ENCODE measurements at places on chromosomes 3 and 15.

GRCh38 chr3:28575100-28575745 is 226.6 kb upstream of the AZI2 start:
- DNase-seq = no peak

DNA sequence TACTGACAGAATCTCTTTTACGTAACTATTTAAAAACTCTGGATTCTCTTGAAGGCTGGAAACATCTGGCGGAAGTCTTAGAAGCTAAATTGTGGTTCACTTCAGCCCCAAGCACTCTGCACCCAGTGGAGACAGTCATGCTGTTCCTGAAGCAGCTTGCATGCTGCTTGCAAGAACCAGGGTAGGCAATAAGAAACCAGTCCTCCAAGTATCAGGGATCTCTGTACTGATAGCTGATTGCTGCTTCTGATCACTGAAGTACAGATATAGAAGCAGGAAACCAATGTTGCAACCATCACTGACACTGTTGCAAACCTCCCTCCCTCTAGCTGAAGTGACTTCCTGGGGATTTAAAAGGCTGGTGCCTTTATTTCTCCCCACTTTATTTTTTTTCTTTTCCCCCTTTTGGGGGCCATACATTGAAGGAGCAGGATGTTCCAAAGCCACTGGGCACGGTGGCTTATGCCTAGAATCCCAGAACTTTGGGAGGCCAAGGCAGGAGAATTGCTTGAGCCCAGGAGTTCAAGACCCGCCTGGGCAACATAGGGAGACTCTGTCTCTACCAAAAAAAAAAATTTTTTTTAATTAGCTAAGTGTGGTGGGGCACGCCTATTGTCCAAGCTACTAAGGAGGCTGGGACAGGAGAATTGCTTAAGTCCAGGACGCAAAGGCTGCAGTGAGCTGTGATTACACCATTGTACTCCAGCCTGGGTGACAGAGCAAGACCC is 15.3 kb downstream of the SPCS1 start:
- no peak for DNase-seq

DNA sequence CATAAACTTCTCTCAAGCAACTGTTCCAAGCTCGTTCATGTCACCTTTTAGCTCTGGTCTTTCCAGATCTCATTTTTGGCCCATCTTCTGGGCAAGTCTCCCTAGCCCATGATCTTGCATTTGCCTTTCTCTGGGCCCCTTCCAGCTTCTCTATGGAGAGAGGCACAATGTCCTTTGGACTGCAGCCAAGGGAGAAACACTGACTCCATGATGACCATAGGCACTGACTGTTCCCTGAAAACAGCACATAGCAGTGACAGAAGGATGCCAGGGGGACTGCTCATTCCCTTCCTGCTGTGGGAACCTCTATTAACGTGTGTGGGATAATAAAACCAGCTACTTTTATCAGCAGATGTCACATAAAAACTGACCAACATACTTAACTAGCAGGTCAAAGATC is 60.3 kb downstream of the STRIT1 start:
- DNase-seq = no peak

GRCh38 chr3:135966271-135966961 is 888 bp downstream of the PPP2R3A start:
- DNase-seq = no peak

DNA sequence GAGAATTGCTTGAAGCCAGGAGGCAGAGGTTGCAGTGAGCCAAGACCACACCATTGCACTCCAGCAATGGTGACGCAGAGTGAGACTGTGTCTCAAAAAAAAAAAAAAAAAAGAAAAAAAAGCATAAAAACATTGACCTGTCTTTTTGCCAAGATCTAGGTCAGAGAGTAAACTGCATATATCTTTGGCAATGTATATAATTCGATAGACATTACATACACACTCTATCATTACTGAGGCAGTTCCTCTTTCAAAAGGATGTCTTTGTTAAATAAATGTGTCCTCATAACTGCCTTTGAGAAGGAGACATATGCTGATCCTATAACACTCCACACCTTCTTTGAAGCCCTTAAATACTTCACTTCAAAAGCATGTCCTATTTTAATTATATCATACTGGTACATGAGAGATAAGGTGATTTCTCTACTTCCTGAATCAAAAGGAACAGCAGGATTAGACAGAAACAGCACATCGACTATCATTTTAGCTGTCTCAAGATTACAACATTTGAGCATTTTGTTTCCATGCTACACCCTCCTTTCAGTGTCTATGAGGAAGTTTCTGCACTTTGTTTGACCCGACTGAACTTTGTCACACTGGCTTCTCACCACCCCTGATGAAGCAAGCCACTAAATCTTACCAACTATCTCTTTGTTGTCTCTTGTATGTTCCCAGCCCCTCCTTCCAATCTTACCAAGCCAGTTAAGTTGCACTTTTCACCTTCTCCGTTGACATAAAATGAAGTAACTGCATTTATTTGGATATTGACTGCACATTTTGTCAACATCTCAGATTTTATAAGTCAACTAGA is 335.8 kb downstream of the MECOM start:
- no peak for DNase-seq

- no peak for DNase-seq
Measured at GRCh38 chr3:66572938-66573710, 72.3 kb upstream of the LRIG1 start.

- peak; percentile 48 for DNase-seq
Measured at GRCh38 chr3:122941228-122942206, 86.0 kb downstream of the SEMA5B start.

DNA sequence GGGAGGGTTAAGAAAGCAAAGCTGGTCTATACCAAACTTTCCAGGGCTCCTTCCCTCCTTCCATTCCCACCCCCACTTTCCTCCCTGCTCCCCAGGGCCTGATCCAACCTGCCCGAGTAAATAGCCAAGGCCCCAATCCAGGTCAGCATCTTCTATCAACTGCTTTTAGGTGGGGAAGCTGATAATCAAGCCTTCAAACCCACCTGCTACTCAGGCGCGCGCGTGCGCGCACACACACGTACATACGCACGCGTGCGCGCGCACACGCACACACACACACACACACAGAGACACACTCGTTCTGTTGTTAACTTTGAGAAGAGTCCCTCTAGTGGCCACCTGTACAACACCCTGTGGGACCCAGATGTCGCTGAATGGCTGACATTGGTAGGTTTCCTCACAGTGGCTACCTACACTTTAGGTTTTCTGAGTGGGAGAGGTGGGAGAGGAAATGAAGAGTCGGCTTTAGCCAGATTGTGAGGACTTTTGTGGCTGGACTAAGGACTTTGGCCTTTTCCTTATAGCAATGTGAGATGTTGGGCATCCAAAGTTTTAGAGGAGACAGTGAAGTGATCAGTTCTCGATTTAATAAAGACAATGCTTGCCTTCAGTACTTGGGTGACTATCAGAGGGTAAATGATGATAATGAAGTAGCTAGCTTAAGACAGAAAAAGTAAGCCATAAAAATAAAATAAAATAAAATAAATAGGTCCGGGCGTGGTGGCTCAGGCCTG is 179.9 kb upstream of the C2CD4B start:
- peak; percentile 3 for DNase-seq

GRCh38 chr3:62566022-62566557 is 192.7 kb upstream of the FEZF2 start:
- DNase-seq = no peak

DNA sequence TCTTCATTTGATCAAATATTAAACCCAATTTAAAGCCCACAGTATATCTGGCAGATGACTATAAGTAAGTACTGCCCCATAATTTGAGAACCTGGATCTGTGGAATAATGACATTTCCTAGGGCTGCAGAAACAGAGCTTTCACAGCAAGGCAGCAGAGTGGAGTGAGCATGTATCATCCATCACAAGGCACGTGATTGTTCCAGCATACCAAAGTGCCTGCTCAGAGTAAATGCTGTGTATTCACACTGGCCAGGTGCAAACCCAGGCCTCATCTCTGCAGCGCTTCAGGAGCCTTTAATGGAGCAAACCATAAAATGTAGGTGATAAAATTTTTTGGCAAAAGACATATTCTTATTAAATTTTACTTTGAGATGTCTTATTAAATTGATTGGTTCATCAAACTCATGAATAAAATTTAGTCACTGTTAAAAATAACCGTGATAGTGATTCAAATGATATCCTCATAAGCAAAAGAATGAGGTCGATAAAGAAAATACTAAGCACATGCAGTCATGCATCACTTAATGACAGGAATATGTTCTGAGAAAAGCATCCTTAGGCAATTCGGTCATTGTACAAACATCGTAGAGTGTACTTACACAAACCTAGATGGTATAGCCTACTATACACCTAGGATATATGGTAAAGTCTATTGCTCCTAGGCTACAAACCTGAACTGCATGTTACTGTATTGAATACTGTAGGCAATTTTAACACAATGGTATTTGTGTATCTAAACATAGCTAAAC is 99.3 kb upstream of the SLC24A5 start:
- DNase-seq = no peak

DNA sequence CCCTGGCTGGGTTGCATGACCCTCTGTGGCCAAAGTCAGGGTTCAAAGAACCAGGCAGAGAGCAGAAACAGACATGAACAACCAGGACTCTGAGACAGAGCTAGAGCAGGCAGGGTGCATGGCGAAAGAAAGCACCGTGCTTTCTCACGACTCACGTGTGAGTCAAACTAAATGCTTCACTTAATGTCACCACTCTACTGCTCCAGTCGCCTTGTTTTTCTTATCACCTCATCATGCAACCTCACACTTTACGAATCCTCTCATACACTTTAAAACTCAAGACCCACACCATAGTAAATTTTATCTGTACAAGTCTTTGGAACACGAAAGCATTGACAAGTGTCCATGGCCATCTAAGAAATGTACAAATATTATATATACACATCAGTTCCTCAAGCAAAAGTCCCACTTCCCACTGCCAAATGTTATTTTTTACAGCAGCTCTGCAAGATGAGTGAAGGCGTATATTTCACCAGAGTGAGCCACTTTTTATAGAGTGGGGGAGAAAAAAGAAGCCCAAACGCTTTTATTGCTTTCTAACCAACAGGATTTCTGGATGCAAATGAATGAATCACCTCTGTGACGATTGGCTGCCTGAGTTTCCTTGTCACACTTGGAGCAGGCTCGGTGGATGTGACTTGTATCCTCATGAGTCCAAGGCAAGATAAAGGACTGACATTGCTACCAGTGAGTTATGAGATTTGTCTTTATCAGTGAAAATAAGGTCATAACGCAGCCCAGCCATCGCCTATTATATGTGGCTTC is 16.0 kb upstream of the MEGF11 start:
- DNase-seq = peak; percentile 69

GRCh38 chr3:23781051-23781450 is 24.7 kb upstream of the UBE2E1 start:
- no peak for DNase-seq

GRCh38 chr3:185532901-185533300 is 19.5 kb downstream of the LIPH start:
- peak; percentile 95 for DNase-seq

- no peak for DNase-seq
Measured at GRCh38 chr3:43291546-43291945, 5.2 kb downstream of the SNRK start.

- no peak for DNase-seq
Measured at GRCh38 chr3:146421819-146422759, 47.3 kb downstream of the PLSCR2 start.

GRCh38 chr3:111799951-111800350 is 59.1 kb upstream of the PHLDB2 start:
- DNase-seq = no peak

GRCh38 chr3:149010504-149010951 is 19.2 kb downstream of the GYG1 start:
- DNase-seq = peak; percentile 88

DNA sequence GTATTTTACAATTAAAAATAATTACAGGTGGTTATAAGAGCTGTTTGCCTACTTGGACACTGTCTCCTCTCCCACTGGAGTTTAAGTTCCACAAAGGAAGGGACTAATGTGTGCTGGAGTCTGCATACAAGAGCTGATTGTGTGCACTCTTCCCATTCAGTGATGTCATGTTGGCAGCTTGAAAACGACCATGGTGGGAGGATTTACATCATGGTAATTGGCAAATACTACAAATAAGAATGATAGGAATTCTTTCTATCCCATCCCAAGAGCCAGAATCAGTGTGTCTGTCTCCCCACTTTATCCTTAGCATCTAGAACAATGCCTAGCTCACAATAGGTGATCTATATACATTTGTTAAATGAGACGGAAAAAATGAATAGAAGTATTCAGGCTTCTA is 14.1 kb downstream of the ITGA11 start:
- DNase-seq = no peak

DNA sequence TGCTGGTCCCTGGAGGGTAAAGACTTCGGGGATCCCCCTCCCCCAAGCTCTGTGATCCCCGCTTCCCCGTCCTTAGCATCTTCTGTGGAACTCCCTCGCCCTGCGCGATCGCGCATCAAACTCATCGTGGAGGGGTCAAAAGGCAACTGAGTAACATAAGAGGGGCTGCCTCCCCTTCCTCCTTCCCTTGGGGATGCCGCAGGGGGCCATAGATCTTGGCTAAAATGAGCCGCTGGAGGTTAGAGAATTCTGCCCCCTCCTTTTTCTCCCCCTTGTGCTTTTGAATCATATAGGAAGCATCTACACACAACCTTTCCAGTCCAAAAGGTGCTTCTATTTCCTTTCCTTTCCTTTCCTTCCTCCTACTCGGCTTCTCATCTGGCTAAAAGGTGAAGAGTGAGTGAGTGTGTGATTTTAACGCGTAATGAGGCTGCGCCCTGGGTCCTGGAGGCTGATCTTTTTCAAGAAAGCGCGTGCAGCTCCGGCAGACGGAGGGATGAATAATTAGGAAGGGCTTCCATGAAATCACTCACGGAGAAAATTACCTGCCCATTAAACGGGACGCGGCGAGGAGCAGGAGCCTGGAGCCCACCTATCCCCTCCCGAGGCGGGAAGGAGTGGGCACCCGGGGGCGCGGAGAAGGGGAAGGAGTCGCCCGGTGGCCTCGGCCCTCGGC is 831 bp upstream of the ROBO2 start:
- no peak for DNase-seq

DNA sequence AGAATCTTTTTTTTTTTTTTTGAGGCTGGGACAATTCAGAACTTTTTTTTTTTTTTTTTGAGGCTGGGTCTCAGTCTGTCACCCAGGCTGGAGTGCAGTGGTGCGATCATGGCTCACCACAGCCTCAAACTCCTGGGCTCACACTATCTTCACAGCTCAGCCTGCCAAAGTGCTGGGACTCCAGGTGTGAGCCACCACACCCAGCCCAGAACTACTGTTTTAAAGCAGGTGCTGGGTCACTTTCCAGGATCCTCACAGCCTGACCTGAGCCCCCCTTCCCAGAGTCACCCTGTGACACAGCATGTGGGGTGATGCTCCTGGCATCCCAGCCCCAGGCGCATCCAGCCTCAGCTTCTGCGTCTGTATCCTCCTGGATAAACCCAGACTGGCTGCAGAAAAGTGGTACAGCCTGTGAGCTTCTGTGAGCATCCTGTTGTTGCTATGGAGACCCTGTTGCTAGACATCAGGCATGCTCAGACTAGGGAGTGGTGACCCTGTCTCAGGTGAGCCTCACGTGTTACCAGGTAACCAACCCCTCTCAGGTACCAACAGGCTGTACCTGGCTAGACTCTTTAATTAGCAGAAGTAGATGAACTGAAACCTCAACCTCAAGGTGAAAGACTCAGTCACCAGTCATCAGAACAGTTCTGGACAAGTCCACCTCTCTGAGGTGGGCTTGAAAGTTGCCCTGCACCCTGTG is 15.0 kb downstream of the KLF13 start:
- no peak for DNase-seq

GRCh38 chr15:49747340-49747739 is 126.5 kb downstream of the DTWD1 start:
- no peak for DNase-seq

All from COLO829 (cell line).